Thyroid gland (tissue), 4 donors: ENCODE measurements at places on chromosomes 6 and 20.

DNA sequence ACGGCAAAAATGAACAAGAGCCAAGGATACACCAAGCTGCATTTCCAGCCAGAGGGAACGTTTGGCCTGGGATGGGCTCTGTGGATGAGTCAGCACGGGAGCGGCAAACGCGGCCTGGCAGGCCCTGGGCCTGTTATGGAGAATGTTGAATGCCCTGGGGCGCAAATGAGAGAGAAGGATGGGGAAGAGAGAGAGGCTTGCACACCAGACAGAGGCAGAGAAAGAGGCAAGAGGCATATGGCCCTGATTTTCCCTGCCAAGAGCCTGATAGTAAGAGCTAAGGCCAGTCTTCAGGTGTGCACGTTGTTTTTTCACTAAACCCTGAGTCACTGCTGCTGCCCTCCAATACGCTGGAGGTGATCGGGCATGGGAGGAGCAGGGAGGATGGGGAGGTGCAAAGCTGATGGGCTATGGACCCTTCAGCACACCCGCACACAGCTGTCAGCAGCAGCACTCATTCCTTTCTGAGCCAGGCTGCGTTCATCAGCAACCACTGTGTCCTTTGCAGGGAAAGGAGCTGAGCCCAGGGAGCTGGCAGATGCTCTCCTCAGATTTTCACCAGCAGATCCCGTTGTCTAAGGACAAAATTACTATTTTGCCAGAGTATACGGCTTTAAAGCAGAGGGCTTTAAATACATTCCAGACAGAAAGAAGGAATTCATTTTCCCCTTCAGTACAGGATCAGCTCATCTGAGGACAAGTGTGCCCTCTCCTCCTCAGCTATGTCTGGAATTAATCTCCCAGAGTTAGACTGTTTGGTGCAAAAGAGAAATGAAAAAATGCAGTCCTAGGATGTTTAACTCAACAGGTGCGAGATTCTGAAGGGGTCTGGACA, 61.7 kb upstream of the SLC22A23 start:
- no peak for DNase-seq

- peak; percentile 64 for DNase-seq
Observed at GRCh38 chr6:150765067-150765764, 100.3 kb upstream of the MTHFD1L start.

DNA sequence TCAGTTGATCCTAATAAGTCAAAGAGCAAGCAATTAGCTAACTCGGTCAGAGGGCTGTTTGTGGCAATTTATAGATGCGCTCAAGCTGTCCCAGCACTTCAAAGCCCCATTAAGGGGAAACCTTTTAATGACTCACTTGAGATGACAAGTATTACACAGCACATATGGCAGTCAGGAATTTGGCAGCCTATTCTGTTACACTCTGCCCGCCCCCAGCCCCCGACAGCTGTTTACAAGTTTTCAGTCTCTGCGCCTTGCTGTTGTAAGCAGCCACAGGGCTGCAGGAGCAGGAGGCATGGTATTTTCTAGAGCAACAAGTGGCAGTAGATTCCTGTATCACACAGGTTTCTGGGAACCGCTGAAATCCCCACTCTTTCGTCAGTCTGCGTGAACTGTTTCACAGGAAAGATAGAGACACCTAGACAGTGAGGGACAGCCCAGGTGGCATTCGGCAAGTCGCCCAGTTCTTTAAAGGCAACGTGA, 263.0 kb downstream of the FOXC1 start:
- no peak for DNase-seq

DNA sequence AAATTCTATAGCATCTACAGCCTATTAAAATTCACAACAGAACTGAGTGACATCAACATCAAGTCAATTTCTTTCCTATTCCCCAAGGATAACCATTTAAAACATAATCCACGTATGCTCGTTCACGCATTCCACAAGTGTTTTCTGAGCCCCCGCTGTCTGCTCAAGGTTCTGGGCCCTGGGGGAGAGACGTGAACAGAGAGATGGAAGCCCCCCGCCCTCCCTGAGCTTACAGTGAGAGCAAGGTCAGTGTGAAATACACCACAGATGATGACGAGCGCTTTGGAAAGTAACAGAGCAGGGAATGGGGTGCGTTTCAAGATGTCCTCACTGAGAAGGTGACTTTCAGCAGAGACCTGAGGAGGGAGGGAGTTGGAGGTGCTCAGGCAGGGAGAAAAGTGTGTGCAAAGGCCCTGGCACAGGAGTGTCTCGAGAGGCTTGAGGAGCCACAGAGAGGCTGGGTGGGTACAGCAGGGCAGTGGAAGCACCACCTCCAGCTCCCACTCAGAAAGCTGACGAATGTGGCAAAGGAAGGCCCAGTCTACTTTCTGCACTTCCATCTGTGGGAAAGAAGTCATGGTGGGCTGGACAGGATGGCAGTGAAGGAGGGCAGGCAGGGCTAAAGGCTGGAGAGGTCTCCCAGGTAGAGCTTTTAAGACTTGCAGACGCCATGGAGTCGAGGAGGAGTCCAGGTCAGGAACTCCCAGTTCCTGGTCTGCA, 88.3 kb downstream of the DLL1 start:
- no peak for DNase-seq

GRCh38 chr6:39228992-39229767, at the start of gene KCNK5:
Gene KCNK5 (minus strand): TSS chr6:39229475. CDS start chr6:39229111, 364 bp downstream.
- peak; percentile 91 for DNase-seq

- DNase-seq = no peak
Observed at GRCh38 chr6:45706319-45706718, 309.3 kb downstream of the CLIC5 start.

GRCh38 chr6:109963598-109964170, 14.4 kb upstream of the GPR6 start:
- DNase-seq = no peak

DNA sequence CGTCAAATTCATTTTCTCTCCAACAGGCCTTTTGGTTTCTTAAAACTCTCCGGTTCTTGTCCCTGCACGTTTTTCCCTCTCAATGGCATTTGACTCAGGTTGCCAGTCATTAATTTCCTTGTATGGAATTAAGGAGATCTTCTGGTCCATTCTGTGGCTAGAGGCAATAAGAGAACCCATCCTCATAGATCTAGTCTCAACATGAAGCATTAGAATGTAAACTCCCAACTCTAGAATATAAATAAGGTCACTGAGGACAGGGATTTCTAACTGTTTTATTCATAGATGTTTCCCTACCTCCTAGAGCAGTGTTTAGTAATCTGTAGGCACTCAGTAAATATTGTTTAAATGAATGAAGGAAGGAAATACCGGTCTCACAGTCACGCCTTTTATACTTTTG, 185.2 kb upstream of the FLRT3 start:
- no peak for DNase-seq

DNA sequence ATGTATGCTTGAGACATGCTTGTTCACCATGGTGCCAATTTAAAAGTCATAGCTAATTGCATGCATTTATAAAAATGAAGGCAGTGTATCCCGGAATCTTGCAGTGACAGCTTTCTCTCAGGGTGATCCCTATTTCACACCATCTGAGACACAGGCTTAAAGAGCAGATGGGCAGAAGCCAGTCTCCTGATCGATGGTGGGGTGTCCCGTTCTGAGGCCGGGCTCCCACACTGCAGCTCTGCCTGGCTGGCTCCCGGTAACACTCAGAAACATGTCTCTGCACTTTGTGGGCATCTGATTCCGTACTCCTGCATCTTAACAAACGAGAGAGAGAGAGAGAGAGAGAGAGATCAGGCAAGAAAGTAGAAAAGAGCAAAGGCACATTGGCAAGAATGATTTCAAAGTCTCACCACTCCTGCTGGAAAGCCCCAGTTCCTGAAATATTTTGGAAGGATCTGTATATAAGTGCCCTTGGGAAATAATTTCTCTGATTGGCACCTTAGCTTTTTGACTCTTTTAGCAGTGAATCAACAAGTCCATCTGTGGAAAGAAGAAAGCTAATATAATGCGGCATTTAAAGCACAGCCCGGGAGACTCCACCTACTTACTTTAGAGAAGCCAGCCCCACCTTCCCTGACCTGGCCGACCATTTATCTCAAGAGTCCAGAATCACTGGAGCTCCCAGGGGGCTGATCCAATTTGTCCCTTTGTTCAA, 36.8 kb upstream of the EXOC2 start:
- DNase-seq = no peak

DNA sequence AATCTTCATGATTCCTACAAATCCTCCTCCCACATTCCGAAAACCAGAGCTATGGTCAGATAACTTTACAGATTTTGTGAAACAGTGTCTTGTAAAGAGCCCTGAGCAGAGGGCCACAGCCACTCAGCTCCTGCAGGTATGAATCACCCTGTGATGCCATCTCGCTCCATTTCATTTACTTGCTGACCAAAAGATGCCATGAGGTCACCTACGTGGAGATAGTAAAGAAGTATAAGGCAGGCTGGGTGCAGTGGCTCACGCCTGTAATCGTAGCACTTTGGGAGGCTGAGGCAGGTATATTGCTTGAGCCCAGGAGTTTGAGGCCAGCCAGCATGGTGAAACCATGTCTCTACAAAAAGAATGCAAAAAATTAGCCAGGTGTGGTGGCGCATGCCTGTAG, 30.9 kb downstream of the STK4 start:
- no peak for DNase-seq

- DNase-seq = peak; percentile 95
Observed at GRCh38 chr20:36153736-36154699, 522 bp upstream of the EPB41L1 start.

DNA sequence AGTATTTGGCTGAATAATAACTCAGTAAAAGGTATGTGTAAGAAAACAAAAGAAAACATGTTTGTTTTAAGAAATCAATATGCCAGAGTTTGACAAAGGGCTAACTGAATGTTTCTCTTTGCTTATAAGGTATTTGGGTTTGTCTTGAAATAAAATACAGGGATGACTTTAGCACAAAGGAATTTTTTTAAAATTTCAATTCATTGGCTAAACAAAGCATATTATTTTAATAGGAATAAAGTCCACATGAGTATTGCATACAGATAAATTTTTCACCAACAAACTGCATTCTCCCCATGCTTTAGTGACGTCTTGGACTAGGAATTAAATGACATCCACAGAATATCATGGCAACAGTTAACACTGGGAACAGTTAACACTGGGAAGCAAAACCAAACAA, 480.0 kb upstream of the JAG1 start:
- no peak for DNase-seq

- no peak for DNase-seq
Observed at GRCh38 chr20:58713801-58714339, 21.3 kb downstream of the NPEPL1 start.

- DNase-seq = no peak
Observed at GRCh38 chr6:118485601-118486550, 62.2 kb upstream of the PLN start.

DNA sequence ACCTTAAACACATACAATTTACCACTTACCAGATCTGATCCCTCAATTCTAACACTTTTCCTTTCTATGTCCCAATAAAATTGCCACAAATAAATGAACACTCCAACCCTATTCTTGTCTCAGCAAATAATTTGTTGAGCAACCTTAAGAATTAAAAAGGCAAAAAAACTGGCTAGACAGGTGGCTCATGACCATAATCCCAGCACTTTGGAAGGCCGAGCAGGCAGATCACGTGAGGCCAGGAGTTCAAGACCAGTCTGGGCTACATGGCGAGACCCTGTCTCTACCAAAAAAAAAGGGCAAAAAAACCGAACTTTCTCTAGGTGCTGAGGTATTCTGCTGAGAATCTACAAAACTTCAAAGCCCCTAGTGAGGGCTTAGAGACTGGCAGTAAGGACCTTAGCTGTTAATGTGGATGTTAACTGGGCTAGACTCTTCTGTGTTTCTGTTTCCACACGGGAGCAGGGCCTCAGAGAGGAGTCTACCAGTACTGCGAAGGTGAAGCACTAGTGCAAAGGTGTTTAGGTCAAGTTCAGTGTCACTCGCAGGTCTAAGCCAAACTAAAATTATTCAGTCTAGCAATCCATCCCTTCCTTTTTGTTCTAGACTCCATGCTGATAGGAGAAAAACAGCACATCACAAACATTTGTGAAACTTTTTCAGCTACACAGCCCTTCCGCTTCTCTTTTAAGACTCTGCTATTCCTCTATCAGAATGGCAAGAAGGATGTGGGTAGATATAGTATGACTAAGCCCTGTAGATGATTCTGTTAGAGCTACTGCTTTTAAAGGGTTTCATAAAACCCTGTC, 2.6 kb downstream of the FASTKD5 start:
- no peak for DNase-seq

DNA sequence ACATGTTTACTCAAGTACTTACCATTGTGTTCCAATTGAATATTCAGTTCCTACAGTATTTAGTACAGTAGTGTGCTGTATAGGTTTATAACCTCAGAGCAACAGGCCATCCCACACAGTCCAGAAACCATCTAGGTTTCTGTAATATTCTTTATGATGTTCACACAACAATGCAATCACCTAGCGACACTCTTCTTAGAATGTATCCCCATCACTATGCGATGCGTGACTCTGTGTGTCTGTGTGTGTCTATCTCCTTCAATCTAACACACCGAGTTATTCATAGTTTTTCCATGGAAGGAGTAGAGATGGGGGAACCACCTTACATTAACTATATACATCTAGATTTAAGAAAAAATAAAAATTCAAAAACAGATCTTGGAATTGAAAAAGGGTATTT, 161.7 kb downstream of the INSM1 start:
- no peak for DNase-seq

GRCh38 chr6:165647041-165647440, 16.0 kb downstream of the PDE10A start:
- DNase-seq = no peak

GRCh38 chr20:34573541-34574300, 15.2 kb downstream of the MAP1LC3A start:
- DNase-seq = no peak

DNA sequence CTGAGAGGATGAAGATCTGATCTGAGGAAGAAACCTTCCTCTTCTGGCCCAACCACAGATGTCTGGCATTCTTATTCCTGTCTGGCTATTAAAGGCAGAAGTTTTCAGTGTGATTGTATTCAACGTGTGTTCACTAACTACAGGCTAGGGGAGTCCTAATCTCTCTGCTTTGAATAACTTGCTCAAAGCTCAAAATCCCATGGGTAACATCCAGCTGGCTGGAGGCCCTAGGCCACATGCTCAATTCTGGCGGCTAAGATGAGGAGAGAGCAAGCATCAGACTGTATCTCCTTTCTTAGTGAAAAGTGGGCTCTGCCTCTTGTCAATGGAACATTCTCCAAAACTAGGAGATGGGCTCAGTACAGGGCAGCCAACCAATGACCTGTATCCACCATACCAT, 478.0 kb downstream of the KIF16B start:
- DNase-seq = no peak

DNA sequence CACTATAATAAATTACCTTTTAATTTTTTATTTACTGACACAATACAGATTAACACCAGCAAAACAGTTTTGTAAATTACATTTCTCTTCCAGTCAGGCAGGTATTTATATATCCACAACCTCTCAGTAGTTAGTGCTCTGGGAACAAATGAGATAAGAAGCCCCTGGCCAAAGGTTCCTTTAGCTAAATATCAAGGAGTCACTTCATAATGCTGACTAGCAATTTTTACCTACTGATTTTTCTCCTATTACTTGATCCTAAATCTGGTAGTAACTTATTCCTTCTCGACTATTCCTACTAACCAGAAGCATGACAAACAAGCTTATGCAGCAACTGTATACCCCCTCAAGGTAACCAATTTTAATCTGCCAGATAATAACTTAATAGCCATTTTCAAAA, 46.3 kb downstream of the SEC63 start:
- no peak for DNase-seq

GRCh38 chr6:113009682-113010081, 662.6 kb downstream of the RFPL4B start:
- DNase-seq = no peak

- peak; percentile 56 for DNase-seq
Observed at GRCh38 chr20:62832951-62833391, 16.1 kb downstream of the COL9A3 start.

GRCh38 chr20:6999381-6999780, 231.9 kb downstream of the BMP2 start:
- no peak for DNase-seq

GRCh38 chr6:5412017-5412416, 150.7 kb downstream of the FARS2 start:
- no peak for DNase-seq
